Mucosa of descending colon (tissue), 3 donors: ENCODE measurements at places on chromosomes 12 and 14.

DNA sequence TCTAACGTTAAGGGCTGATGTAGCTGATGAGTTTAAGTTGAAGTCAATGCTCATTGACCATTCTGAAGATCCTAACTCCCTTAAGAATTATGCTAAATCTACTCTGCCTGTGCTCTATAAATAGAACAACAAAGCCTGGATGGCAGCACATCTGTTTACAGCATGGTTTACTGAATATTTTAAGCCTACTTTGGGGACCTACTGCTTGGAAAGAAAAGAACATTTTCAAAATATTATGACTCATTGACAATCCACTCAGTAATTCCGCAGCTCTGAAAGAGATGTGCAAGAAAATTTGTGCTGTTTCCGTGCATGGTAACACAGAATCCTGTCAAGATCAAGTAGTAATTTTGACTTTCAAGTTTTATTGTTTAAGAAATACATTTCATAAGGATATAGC is 35.0 kb upstream of the NAV3 start:
- DNase-seq = no peak

GRCh38 chr12:61896436-61896835 is 363.8 kb upstream of the USP15 start:
- no peak for DNase-seq

DNA sequence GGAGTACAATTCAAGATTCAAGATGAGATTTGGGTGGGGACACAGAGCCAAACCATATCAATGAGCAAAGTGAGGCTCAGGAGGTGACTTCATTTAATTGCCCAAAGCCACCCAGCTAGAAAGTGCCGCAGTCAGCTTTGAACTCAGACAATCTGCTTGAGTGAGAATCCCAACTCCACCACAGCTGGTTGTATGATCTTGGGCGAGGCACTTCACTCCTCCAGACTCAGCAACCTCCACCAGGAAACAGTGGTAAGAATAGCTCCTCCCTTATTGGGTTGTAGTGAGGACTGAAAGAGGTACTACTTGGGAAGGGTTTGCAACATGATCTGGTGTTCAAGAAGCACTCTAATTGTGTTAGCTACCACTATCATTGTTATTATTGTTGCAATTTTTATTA is 129.2 kb upstream of the RFLNA start:
- peak; percentile 17 for DNase-seq

GRCh38 chr12:46698003-46698402 is 127.8 kb downstream of the SLC38A4 start:
- no peak for DNase-seq

GRCh38 chr14:95488376-95489213 is 27.9 kb downstream of the SYNE3 start:
- peak; percentile 36 for DNase-seq

DNA sequence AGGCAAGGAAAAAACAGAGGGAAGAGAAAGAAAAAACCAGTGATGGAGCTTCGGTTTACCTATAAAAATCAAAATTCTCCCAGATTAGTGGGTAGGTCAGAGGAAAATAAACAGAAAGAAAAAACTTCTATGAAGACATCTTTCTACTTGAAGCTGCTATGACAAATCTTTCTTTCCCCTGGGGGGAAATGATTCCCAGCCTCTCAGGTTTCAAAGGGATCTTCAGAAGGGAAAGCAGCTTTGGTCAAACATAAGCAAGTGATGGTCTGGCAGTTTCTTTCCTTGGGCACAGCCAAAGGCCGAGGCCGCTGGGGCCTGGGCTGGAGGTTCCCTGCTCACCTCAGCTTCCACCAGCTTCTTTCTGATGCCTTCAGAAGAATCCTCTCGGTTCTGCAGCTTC is 104.5 kb downstream of the PRKAB1 start:
- DNase-seq = no peak

GRCh38 chr14:97602438-97603117 is 805.4 kb downstream of the VRK1 start:
- peak; percentile 33 for DNase-seq

DNA sequence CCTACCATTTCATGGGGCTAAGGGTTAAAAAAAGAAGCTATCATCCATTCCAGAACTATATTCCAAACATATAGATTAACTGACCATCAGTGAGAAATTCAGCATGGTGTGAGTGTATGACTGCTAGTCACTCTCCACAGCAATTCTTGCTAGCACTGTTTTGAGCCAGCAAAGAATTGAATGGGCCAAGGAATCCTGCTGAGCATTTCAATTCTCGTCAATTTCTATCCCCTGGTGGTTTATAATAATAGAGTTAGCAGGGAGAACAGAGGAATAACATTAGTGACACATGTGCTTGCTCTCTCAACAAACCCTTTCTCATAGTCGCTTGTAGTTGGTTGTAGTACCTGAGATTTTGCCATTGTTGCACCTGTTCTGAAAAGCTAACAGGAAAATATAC is 7.2 kb downstream of the MBIP start:
- no peak for DNase-seq

GRCh38 chr14:54532111-54533012 is 22.7 kb downstream of the CGRRF1 start:
- DNase-seq = no peak

DNA sequence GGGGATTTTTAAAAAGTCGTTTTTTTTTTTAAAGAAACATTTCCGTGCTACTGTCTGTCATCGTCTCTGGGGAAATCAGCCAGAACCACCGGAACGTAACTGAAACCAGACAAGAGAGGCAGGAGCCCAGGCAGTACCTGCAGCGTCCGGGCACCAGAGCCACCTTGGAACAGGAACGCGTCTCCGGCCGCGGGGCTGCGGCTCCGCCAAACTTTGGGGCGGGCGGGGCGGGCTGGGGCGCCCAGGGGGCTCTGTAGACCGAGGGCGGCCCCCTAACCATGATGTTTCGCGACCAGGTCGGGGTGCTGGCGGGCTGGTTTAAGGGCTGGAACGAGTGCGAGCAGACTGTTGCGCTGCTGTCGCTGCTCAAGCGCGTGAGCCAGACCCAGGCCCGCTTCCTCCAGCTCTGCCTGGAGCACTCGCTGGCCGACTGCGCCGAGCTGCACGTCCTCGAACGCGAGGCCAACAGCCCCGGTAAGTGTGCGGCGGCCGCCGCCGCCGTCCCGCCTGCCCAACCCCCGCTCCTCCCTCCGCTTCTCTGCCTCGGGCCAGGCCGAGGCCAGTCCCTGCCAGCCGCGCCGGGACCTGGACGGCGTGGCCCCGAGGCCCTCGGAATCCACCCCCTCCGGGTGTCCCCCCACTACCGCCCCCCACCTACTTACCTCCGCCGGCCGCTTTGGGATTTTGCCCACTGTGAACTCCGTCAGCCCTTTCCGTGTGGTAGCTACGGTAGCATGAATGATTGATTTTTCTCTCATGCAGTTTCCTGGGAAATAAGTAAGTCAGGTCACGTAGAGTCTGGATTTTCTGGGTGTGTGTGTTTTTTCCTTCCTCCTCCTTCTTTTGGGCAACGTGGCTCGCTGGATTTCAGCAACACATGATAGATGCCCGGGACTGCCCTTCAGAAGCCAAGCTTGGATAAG is 972 bp downstream of the SAMD4A start:
- peak; percentile 76 for DNase-seq

DNA sequence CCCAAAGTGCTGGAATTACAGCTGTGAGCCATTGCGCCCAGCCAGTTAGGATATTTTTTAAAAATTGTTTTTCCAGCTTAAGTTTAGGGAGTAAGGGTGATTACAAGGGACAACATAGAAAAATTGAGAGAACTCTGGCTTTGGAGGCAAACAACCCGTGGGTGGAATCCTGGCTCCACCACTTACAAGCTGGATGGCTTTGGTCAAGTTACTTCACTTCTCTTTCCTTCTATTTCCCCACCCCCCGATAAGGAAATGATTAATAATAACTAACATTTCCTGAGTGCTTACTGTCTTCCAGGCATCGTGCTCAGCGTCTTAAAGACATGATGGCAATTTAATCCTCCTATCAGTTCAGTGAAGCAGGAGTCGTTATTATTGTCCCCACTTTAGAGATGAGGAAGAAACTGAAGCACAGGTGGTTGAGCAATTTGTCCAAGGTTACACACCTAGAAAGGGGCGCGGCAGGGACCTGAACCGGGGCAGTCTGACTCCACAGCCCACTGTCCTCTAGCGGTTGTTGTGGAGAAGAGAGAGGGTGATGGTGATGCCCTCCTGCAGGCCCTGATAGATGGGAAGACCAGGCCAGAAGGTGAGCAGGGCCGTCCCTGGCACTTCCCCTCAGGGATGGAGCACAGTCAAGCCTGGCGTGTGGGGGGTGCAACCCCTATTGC is 16.7 kb upstream of the FAIM2 start:
- no peak for DNase-seq
